IMR-90 (cell line): ENCODE measurements at places on chromosomes 2 and 18. TPM values are rescaled to one million over a fixed set of nuclear protein-coding genes. Genes with fewer than 3 reads are reported as not detected.

The CMPK2 gene
- total RNA-seq, result 0.18 and 0.28 TPM in 2 replicates

The G6PC2 gene
- not detected in 2 replicates for total RNA-seq

The TMEM37 gene
- total RNA-seq, result under 0.01 TPM in 1 of 2 replicates, not detected in the other

The VSNL1 gene
- total RNA-seq, result 0.28 and 0.36 TPM in 2 replicates

The MALL gene
- total RNA-seq, result 1.6 and 2.2 TPM in 2 replicates

The DOK6 gene
- 2.7 and 3.9 TPM in 2 replicates for total RNA-seq

The KYNU gene
- 2.2 and 2.9 TPM in 2 replicates for total RNA-seq

The PLA2R1 gene
- 0.28 and 0.54 TPM in 2 replicates for total RNA-seq

The SUCLG1 gene
- 50.5 and 57.2 TPM in 2 replicates for total RNA-seq

DNA sequence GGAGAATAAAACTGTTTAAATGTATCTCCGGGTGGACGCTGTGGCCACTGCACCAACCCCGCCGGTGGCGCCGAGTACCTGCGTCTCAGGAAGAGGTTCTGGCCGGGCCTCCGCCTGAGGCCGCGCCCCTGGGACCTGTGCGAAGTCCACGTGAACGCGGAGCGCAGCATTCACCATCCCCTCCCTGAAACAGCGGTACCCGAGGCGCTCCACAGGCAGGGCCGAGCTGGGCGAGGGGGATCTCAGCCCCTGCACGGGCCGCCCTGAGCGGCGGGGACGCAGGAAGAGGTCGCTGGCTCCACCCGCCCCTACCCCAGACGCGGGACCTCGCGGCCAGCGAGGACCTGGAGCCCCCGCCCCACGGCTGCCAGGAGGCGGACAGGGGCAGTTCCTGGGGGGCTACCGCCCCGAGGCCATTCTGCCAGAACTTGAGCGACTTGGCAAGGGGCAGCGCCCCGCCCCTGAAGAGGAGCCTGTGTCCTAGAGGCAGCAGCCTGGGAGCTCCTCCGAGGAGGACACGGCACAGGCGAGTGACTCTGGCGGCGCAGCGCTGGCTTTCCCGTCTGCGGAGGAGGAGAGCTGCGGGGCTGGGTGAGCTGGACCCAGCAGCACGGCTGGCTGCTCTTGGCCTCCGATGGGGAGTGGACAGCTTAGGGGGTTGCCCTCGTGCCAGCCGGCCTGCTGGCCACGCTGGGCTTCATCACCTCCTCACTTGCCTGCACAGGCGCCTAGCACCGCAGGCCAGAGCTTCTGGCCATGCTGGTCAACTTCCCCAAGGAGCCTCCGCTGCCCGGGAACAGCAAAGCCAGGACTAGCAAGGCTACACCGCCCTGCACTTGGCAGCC lies 9.7 kb upstream of the TEKT4 start:
- peaks cover 13% of the 10 kb centered on the region; the same call in 1 of the 2 replicates for H3K27me3 ChIP-seq
- no peak overlapping the region for H3K4me3 ChIP-seq
- DNase-seq, result no peak
- H3K27ac ChIP-seq, result no peak overlapping the region
- no peaks in the 10 kb centered on the region for H3K4me1 ChIP-seq
- H3K36me3 ChIP-seq, result no peaks in the 10 kb centered on the region

GRCh38 chr2:120463527-120463926 lies 117.6 kb downstream of the INHBB start:
- DNase-seq, result no peak
- H3K36me3 ChIP-seq, result no peaks in the 10 kb centered on the region
- H3K4me1 ChIP-seq, result peaks cover 12% of the 10 kb centered on the region
- no peak overlapping the region for H3K4me3 ChIP-seq

GRCh38 chr2:234137400-234138014 lies 87.0 kb downstream of the SPP2 start:
- H3K36me3 ChIP-seq, result no peaks in the 10 kb centered on the region
- DNase-seq, result peak; percentile 21
- H3K4me3 ChIP-seq, result no peak overlapping the region

GRCh38 chr2:70212298-70212932 lies 21.6 kb upstream of the C2orf42 start:
- peaks cover 32% of the 10 kb centered on the region for H3K36me3 ChIP-seq
- H3K27ac ChIP-seq, result no peak overlapping the region

- H3K27me3 ChIP-seq, result no peaks in the 10 kb centered on the region
- DNase-seq, result no peak
- H3K4me3 ChIP-seq, result no peak overlapping the region
- peaks cover 14% of the 10 kb centered on the region for H3K4me1 ChIP-seq
- no peak overlapping the region for H3K27ac ChIP-seq
Measured at GRCh38 chr2:10197697-10198076, 75.1 kb downstream of the RRM2 start.

- no peak overlapping the region for H3K27ac ChIP-seq
- DNase-seq, result no peak
- H3K4me3 ChIP-seq, result no peak overlapping the region
- no peaks in the 10 kb centered on the region for H3K36me3 ChIP-seq
Measured at GRCh38 chr2:210539578-210540416, 16.6 kb upstream of the CPS1 start.

DNA sequence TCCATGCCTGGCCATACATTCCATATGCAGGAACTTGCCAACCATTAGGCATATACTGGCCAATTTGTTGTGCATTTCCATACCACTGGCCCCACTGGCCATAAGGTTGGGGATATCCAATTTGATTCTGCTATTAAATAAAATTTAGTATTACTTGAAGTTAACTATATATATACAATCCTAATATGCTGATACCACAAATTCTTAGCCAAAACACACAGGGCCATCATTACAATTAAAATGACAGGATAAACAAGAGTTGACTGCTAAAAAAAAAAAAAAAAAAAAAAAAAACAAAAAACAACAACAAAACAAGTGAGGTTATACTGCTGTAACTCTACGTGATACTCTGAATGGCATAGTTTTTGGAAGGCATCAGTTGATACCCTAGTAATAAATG lies 23.5 kb upstream of the C2orf42 start:
- peaks cover 6% of the 10 kb centered on the region for H3K4me1 ChIP-seq
- no peaks in the 10 kb centered on the region for H3K27me3 ChIP-seq
- no peak overlapping the region for H3K4me3 ChIP-seq
- H3K36me3 ChIP-seq, result peaks cover 37% of the 10 kb centered on the region
- H3K27ac ChIP-seq, result peak overlapping the region; percentile 42; the same call in 1 of the 2 replicates

GRCh38 chr18:79543861-79544385 lies 135.7 kb upstream of the CTDP1 start:
- H3K27me3 ChIP-seq, result peaks cover 33% of the 10 kb centered on the region
- H3K36me3 ChIP-seq, result no peaks in the 10 kb centered on the region
- DNase-seq, result no peak
- H3K4me1 ChIP-seq, result no peaks in the 10 kb centered on the region
- H3K4me3 ChIP-seq, result no peak overlapping the region
- H3K27ac ChIP-seq, result no peak overlapping the region

DNA sequence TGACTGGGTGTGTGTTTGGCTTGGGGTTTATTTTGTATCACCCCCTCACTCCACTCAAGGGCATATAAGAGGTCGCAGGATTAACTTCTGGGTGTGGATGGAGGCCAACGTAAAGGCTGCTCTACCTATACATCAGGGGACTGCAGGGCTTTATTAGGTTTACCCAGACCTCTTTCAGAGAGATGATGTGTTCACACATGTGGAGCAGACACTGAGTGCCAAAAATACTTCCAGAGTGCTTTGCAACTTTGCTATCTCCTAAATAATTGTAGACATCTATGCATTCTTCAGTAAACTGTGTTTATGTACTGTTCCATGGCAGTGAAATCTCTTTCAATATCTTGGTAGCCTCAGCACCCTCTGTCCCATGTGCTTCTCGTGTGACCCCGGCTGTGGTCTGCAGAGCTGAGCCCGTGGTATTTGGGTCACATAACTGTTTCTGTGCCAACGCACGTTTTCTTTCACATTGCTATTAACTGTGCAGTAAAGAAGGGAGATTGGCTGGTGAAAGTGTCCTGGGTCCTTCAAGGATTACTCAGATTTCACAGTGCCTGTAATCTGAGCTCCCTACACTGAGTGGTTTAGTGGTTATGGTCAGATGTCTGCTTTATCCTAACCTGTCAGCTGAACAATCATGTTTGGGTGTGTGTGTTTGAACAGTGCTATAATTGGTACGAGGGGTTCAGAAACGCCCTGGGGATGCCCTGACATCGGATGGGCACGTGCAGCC lies 208.1 kb downstream of the VAPA start:
- H3K36me3 ChIP-seq, result no peaks in the 10 kb centered on the region
- DNase-seq, result peak; percentile 86
- peak overlapping the region; percentile 80; the same call in 1 of the 2 replicates for H3K27ac ChIP-seq
- H3K4me3 ChIP-seq, result no peak overlapping the region
- H3K27me3 ChIP-seq, result no peaks in the 10 kb centered on the region; the same call in 1 of the 2 replicates
- H3K4me1 ChIP-seq, result peaks cover 14% of the 10 kb centered on the region

GRCh38 chr18:79848579-79849327 lies 51.0 kb downstream of the KCNG2 start:
- H3K27ac ChIP-seq, result no peak overlapping the region
- H3K27me3 ChIP-seq, result no peaks in the 10 kb centered on the region
- peaks cover 10% of the 10 kb centered on the region for H3K4me1 ChIP-seq
- no peak overlapping the region for H3K4me3 ChIP-seq
- DNase-seq, result no peak

- no peak for DNase-seq
- no peaks in the 10 kb centered on the region for H3K4me1 ChIP-seq
- H3K27me3 ChIP-seq, result no peaks in the 10 kb centered on the region
- H3K27ac ChIP-seq, result no peak overlapping the region
- no peak overlapping the region for H3K4me3 ChIP-seq
- H3K36me3 ChIP-seq, result no peaks in the 10 kb centered on the region
Measured at GRCh38 chr2:139518321-139518720, 738.1 kb upstream of the NXPH2 start.

- DNase-seq, result no peak
- H3K4me3 ChIP-seq, result no peak overlapping the region
- no peaks in the 10 kb centered on the region for H3K36me3 ChIP-seq
- H3K4me1 ChIP-seq, result no peaks in the 10 kb centered on the region
Measured at GRCh38 chr2:77813599-77813998, 291.4 kb upstream of the LRRTM4 start.

GRCh38 chr2:22124003-22124402 lies 1000.2 kb downstream of the TDRD15 start:
- no peaks in the 10 kb centered on the region for H3K27me3 ChIP-seq
- no peaks in the 10 kb centered on the region for H3K36me3 ChIP-seq
- no peak overlapping the region for H3K27ac ChIP-seq
- DNase-seq, result no peak

GRCh38 chr2:8209494-8209893 lies 472.4 kb upstream of the ID2 start:
- H3K27me3 ChIP-seq, result no peaks in the 10 kb centered on the region
- H3K27ac ChIP-seq, result no peak overlapping the region
- H3K4me1 ChIP-seq, result no peaks in the 10 kb centered on the region
- no peak for DNase-seq

GRCh38 chr18:8142131-8142711 lies 467.0 kb upstream of the RAB12 start:
- H3K27ac ChIP-seq, result no peak overlapping the region
- peak; percentile 72 for DNase-seq
- H3K4me1 ChIP-seq, result peaks cover 4% of the 10 kb centered on the region

DNA sequence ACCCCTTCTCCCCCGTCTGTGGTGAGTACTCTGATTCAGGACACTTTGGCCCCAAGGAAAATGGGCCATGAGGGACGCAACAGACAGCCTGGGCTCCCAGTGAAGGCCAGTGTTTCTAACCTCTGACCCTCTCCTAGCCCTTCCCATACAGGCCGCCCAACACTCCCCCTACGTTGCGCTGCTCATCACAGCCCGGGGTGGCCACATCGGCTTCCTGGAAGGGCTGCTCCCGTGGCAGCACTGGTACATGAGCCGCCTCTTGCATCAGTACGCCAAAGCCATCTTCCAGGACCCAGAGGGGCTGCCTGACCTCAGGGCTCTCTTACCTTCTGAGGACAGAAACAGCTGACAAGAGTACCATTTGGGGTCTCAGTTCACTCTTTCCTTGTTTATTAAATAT lies 4.0 kb downstream of the PREB start:
- no peak overlapping the region for H3K4me3 ChIP-seq
- no peak for DNase-seq
- H3K27ac ChIP-seq, result no peak overlapping the region
- no peaks in the 10 kb centered on the region for H3K27me3 ChIP-seq
- H3K4me1 ChIP-seq, result peaks cover 9% of the 10 kb centered on the region
- H3K36me3 ChIP-seq, result peaks cover 34% of the 10 kb centered on the region

GRCh38 chr18:41391616-41392595 lies 563.1 kb upstream of the PIK3C3 start:
- DNase-seq, result peak; percentile 70
- no peaks in the 10 kb centered on the region for H3K27me3 ChIP-seq
- H3K36me3 ChIP-seq, result no peaks in the 10 kb centered on the region
- no peaks in the 10 kb centered on the region for H3K4me1 ChIP-seq
- peak overlapping the region; percentile 58 for H3K4me3 ChIP-seq

GRCh38 chr2:108413711-108414095 lies 35.3 kb upstream of the GCC2 start:
- no peak overlapping the region; the same call in 1 of the 2 replicates for H3K27ac ChIP-seq
- no peaks in the 10 kb centered on the region for H3K36me3 ChIP-seq
- DNase-seq, result no peak
- no peaks in the 10 kb centered on the region for H3K27me3 ChIP-seq
- no peak overlapping the region for H3K4me3 ChIP-seq
- H3K4me1 ChIP-seq, result peaks cover 12% of the 10 kb centered on the region

GRCh38 chr2:9139491-9140443 lies 66.8 kb upstream of the ASAP2 start:
- no peaks in the 10 kb centered on the region for H3K27me3 ChIP-seq
- peaks cover 14% of the 10 kb centered on the region for H3K4me1 ChIP-seq
- no peaks in the 10 kb centered on the region for H3K36me3 ChIP-seq
- DNase-seq, result peak; percentile 54
- no peak overlapping the region for H3K4me3 ChIP-seq
- H3K27ac ChIP-seq, result no peak overlapping the region

DNA sequence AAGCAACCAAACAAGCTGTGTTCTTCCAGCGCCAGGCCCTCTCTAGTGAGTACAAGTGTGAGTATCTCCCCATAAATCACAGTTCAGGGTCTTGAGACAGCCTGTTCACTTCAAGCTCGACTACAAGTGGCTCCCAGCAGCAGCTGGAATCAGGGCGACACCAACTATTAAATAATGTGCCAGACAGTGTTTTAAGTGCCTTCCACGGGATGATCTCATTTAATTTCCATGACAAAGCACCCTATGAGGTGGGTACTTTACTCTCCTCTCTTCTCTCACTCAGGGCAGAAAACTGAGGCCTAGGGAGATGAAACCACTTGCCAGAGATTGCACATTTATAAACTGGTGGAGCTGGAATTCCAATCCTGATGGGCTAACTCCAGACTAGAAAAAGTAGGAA lies 2.6 kb upstream of the FAM136A start:
- peaks cover 3% of the 10 kb centered on the region; the same call in 1 of the 2 replicates for H3K4me1 ChIP-seq
- H3K27ac ChIP-seq, result no peak overlapping the region
- peaks cover 1% of the 10 kb centered on the region; the same call in 1 of the 2 replicates for H3K36me3 ChIP-seq
- H3K4me3 ChIP-seq, result no peak overlapping the region
- no peak for DNase-seq

GRCh38 chr2:143163499-143163898 lies 34.3 kb downstream of the ARHGAP15 start:
- DNase-seq, result no peak
- peaks cover 13% of the 10 kb centered on the region for H3K27me3 ChIP-seq
- H3K4me3 ChIP-seq, result no peak overlapping the region

GRCh38 chr18:23837591-23837990 lies 148.3 kb downstream of the LAMA3 start:
- H3K36me3 ChIP-seq, result no peaks in the 10 kb centered on the region
- H3K27me3 ChIP-seq, result no peaks in the 10 kb centered on the region
- H3K4me3 ChIP-seq, result no peak overlapping the region
- peak overlapping the region; percentile 33; the same call in 1 of the 2 replicates for H3K27ac ChIP-seq
- peaks cover 8% of the 10 kb centered on the region; the same call in 1 of the 2 replicates for H3K4me1 ChIP-seq
- DNase-seq, result peak; percentile 86

- DNase-seq, result no peak
- no peak overlapping the region for H3K4me3 ChIP-seq
- no peak overlapping the region for H3K27ac ChIP-seq
- H3K4me1 ChIP-seq, result no peaks in the 10 kb centered on the region
- no peaks in the 10 kb centered on the region for H3K36me3 ChIP-seq
- H3K27me3 ChIP-seq, result no peaks in the 10 kb centered on the region
Measured at GRCh38 chr2:183060571-183061231, 17.8 kb upstream of the DUSP19 start.
